ENCODE measurements at places on chromosomes 12 and 14. TPM values are rescaled to one million over a fixed set of nuclear protein-coding genes. Genes with fewer than 3 reads are reported as not detected.

RPGRIP1 gene
- not detected for total RNA-seq

OAS2 gene
- total RNA-seq, result 1.9 TPM

PLEKHD1 gene
- under 0.01 TPM for total RNA-seq

SLCO1C1 gene
- total RNA-seq, result not detected

ZNF891 gene
- total RNA-seq, result 0.43 TPM

SDR9C7 gene
- total RNA-seq, result not detected

RPS6KL1 gene
- total RNA-seq, result 1.7 TPM

GPR137C gene
- under 0.01 TPM for total RNA-seq

ZNF641 gene
- total RNA-seq, result 4.7 TPM

ADSS1 gene
- 18.8 TPM for total RNA-seq

SERPINA4 gene
- total RNA-seq, result 0.24 TPM

PPP1R1A gene
- total RNA-seq, result not detected

LRRC9 gene
- total RNA-seq, result under 0.01 TPM

KLHL42 gene
- total RNA-seq, result 24.1 TPM

SLC8A3 gene
- 0.48 TPM for total RNA-seq

TMEM63C gene
- 1.4 TPM for total RNA-seq

CLEC4C gene
- total RNA-seq, result not detected

DPPA3 gene
- not detected for total RNA-seq

GNB3 gene
- not detected for total RNA-seq

COQ6 gene
- 20.5 TPM for total RNA-seq

TMPRSS12 gene
- not detected for total RNA-seq

MSI1 gene
- total RNA-seq, result not detected

MEG3 gene
- total RNA-seq, result 5.1 TPM

GDF11 gene
- 0.72 TPM for total RNA-seq

REP15 gene
- total RNA-seq, result 0.72 TPM

POLE2 gene
- 2.3 TPM for total RNA-seq

PPM1H gene
- total RNA-seq, result 4.8 TPM

PLEKHG3 gene
- 56.1 TPM for total RNA-seq

CCDC184 gene
- total RNA-seq, result not detected

ETV6 gene
- 6.0 TPM for total RNA-seq

ARHGDIB gene
- total RNA-seq, result 3.6 TPM

RASAL1 gene
- 3.9 TPM for total RNA-seq

C12orf75 gene
- 22.0 TPM for total RNA-seq

CRIP1 gene
- 0.48 TPM for total RNA-seq

CCDC92 gene
- 5.1 TPM for total RNA-seq

CTSG gene
- not detected for total RNA-seq

MYF5 gene
- not detected for total RNA-seq

RAD9B gene
- 0.21 TPM for total RNA-seq

ANO2 gene
- not detected for total RNA-seq

RABGGTA gene
- 65.1 TPM for total RNA-seq

NUDT14 gene
- total RNA-seq, result 36.9 TPM

LIN7A gene
- total RNA-seq, result not detected

GCN1 gene
- 146 TPM for total RNA-seq

MBD6 gene
- total RNA-seq, result 6.0 TPM

PTCSC3 gene
- total RNA-seq, result not detected

CAPZA3 gene
- 0.24 TPM for total RNA-seq

ASB2 gene
- total RNA-seq, result under 0.01 TPM

PLXNC1 gene
- total RNA-seq, result 0.48 TPM

KRT85 gene
- not detected for total RNA-seq

PLCZ1 gene
- total RNA-seq, result not detected

MYL6B gene
- 40.5 TPM for total RNA-seq
